Hematopoietic multipotent progenitor cell treated with erythropoietin and hydrocortisone succinate and interleukin-3 and kit ligand, for 15 days (in vitro differentiated cells): ENCODE measurements at places on chromosomes 7 and 10.

- DNase-seq, result no peak
Measured at GRCh38 chr7:23287612-23288011, 11.5 kb upstream of the MALSU1 start.

- DNase-seq, result no peak
Measured at GRCh38 chr7:5454485-5454884, 30.9 kb upstream of the TNRC18 start.

- no peak for DNase-seq
Measured at GRCh38 chr7:16115374-16115773, 306.0 kb downstream of the CRPPA start.

GRCh38 chr10:26491934-26492333 is 53.8 kb downstream of the APBB1IP start:
- no peak for DNase-seq

DNA sequence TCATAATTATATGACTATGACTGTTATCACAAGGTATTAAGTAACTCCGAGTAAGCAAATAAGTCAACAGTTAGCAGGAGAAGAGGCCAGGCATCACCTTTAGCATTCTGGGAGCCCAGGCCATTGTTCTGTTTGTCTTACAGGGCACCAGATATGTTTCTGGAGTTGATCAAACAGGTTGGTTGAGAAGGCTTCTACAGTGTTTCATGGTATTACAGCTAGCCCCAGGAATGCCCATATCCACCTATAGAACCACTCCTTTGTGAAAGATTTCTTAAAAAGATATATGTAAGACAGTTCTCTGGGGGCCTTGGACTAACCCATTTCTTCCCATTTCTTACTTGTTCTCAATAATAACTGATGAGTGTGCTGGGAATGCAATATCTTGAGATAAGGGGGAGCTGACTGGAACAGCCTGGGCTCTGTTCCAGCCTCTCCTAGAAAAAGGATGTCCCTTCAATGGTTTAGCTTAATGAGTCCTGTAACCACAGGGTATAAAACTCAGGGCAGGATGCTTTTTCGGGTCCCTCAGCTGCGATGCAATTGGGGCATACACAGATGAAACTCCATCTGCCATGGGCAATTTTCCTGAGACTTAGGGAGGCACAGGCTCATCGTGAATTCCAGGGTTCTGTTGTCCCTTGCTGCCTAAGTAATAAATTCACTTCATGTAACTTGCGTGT is 286.4 kb downstream of the BAMBI start:
- no peak for DNase-seq

DNA sequence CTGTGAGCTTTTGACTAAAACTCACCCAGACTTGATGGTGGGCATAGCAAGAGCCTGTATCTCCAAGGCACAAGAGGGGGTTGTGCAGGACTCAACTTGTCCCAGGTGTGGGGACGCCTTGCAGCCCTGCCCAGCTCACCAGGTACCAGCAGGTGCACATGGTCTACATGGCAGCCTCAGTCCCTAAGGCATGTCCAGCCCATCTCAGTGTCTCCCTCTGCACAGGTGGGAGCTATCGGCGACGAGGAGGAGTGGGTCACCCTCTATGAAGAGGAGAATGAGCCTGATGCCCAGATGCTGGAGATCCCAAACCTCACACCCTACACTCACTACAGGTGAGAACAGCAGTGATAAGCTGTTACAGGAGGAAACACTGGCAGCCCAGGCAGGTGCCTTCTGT is 571.7 kb upstream of the FOXK1 start:
- no peak for DNase-seq

GRCh38 chr10:25555865-25556264 is 378.2 kb upstream of the MYO3A start:
- DNase-seq, result no peak

DNA sequence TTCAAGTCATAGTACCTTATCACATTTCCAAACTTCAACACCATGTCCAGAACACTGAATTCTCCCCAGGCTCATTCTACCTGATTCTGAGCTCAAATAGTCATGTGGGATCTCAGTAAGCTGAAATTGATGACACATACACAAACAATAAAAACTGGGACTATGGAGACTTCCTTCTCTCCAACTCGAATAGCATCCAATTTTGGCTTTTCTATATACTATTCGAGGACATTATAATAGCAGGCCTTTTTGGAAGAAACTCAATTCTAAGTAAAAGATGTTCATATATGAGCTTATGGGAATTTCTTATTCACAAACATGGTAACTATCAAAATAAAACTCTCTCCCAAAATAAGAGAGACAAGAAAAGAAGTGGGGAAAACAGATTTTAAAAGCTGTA is 551 bp upstream of the TAS2R40 start:
- no peak for DNase-seq

DNA sequence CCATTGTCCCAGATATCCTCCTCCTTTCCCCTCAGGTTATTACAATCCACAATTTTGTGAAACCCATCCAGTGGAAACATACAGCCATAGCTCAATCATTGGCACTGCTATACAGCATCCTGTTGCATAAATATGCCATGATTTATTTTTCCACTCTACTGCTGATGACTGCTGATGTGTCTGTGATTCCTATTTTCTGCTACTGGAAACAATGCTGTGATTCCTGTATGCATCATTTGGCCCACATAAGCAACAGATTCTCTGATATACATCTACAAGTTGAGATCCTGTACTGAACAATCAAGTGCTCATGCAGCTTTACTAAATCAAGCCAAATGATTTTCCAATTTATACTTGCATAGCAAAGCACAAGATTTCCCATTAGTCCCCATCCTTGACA is 39.6 kb downstream of the CUL2 start:
- DNase-seq, result no peak

GRCh38 chr7:99429756-99430155 is 8.8 kb downstream of the PTCD1 start:
- no peak for DNase-seq

- no peak for DNase-seq
Measured at GRCh38 chr10:116849248-116850057, at the start of gene ENO4. ENO4 (plus strand) TSS chr10:116849499; CDS start chr10:116849567, 68 bp downstream.

DNA sequence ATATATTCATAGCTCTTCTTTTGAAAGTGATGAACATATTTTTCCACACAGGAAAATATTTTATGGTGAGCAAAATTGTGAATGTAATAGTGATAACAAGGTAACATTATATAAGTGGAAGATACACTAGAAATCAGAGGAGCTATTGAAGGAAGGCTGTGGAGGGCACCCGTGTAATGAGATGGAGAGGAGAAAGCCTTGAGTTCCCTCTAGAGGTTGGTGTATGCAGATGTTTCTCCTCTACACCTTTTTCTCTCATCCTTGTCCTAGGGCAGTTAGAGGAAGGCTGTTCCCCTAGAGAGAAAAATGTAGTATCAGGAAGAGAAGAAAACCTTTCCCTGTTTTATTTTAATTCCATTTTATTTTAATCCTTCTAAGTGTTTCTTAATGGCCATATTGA is 54.6 kb upstream of the NRG3 start:
- no peak for DNase-seq

DNA sequence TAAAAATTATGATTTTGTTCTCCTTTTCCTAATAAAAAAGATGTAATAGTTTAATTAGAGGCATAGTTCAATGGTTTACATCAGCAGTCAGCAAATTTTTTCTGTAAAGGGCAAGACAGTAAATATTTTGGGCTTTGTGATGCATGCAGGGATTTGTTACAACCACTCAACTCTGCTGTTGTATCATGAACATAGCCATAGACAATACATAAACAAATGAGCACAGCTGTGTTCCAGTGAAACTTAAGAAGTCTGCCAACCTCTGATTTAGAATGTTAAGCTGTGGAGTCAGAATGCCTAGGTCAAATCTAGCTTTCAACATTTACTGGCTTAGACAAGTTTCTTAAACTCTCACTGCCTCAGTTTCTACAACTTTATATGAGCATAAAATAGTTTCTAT is 31.6 kb downstream of the ASZ1 start:
- DNase-seq, result no peak

GRCh38 chr7:143287339-143287934 is 714 bp upstream of the CASP2 start:
- DNase-seq, result no peak

DNA sequence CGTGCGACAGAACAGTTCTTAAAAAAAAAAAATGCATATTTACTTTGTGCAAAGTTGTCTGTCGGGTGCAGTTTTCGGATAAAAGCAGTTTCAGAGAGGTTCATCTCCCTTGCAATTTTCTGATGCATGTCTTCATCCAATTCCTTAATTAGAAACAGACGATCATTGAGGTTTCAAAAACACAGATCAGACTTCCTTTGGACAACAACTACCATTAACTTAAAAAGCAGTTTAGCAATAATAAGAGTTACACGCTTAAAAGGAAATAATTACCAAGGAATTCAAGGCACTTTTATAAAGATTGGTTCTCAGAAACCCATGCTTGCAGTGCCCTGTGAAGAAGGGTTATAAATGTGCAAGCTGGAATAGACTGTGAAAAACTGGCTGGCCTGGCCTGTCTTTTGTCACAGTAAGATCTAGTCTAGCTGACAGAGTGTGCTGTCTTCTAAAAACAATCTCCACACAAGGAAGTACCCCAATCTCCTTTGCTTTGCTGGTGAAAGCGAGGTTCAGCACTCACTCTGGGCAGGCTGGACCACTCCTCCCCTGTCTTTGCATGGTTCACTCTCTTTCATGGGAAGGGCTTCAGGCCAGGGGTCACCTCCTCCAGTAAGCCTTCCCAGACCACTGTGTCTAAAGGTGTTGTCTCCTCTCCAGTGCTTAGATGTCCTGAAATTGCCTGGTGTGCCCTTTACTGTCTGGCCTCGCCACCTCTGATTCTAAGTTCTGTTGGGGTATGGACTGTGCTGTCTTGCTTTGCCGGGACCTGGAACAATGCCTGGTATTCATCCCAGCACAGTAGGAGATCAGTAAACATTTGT is 34.8 kb upstream of the HNRNPH3 start:
- DNase-seq, result no peak

DNA sequence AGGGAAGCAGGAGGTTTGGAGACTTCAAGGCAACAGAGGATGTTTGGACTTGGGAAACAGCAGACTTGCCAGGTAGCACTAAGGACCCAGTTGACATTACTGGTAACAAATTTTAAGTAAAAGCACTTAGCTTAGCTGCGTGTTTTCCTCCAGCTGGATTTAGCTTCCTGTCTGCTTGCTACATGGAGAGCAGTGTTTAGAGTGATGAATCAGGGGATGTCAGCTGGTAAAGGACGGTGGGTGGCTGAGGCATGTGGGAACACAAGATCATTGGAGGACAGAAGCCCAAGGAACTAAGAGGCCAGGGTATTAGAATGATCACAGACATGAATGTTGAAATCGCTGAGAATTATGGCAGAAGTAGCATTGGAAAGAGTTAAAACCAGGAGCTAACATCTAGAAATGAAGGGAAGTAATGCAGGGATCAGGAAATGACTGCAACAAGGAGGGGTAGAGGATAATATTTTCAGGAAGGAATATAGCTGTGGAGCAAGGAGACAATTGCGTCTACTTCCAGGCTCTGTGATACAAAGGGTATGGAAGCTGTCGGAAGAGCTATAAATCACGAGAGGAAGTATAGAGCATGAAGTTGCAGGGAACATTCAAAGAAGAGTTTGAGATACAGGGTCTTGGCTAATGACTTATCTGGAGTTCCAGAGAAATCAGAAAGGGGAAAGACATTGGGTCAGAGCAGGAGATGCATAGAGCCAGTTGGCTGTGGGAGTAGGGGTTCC is 34.4 kb downstream of the CALD1 start:
- DNase-seq, result no peak

DNA sequence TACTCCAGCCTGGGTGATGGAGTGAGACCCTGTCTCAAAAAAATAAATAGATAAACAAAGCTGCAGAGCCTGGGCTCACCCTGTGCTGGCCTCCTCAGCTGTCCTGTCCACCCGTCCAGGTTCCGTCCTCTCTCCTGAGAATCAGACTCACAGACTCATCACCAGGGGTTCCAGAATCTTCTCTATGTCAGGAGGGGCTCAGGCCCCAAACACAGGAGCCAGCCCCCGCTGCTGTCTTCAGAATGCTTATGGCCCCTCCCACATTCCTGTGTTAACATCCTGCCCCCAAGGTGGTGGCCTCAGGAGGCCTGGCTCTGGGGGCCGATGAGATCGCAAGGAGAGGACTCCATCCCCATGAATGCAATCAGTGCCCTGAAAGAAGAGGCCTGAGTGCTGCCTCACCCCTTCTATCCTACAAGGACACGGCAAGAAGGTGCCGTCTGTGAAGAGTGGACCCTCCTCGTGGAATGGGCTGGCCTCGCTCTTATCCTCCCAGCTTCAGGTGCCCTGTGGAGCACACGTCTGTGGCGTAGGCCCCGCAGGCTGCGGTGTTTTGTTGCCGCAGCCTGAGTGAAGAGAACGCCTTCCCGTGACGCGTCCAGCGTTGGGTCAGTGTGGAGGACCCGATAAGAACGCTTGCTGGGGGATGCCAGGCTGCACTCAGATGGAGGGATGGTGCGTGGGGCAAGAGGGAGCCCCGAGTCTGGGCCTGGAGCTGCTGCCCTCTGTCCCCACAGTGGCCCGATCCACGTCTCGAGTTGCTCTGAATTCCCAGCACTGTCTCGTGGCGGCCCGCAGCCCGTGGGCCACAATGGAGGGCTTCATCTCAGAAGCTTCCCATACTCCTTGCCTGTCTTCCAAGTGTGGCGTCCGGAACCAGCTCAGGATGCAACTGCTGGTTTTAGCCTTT is 77.1 kb downstream of the INPP5A start:
- no peak for DNase-seq

GRCh38 chr10:119989966-119990365 is 97.4 kb downstream of the SEC23IP start:
- no peak for DNase-seq

GRCh38 chr10:78936412-78937342 is 132.1 kb upstream of the ZMIZ1 start:
- DNase-seq, result no peak

DNA sequence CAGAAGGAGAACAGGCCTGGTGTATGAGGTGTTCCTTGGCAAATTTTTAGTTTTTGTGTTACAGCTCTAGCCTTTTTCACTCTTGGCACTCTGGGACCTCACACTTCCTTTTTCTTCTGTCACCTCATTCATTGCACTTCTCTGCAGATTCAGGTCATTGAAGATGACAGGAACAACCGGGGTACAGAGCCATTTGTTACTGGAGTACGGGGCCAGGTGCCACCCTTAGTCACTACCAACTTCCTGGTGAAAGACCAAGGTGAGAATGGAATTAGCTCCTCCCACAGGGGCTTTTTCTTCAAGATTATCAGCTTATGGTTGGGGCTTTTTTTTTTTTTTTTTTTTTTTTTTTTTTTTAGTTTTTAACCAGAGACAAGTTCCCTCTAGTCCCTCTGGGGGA is 18.5 kb upstream of the CHCHD1 start:
- no peak for DNase-seq

GRCh38 chr10:45592432-45592831 is 80.1 kb downstream of the ZFAND4 start:
- peak; percentile 46 for DNase-seq

- no peak for DNase-seq
Measured at GRCh38 chr7:26513948-26514347, 222.3 kb downstream of the SNX10 start.

DNA sequence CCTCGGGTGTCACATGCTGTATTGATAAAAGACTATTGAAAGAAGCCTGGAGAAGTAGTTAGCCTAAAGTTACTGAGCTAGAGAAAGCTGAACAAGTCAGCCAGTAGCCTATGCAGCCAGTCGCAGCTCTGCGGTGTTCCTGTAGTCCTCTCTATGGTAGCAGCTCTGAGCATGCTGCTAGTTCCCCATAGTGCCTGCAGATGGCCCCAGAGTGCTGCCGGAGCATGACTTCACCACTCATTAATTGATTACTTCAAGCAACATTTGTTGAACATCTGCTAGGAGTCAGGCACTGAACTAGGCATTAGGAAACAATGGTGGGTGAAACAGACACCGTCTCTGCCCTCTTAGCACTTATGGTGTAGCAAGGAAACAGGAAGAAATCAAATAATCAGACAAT is 422.7 kb downstream of the SORCS3 start:
- no peak for DNase-seq
